ENCODE measurements at places on chromosomes 6 and 20.
A peak's percentile ranks its signal among the peaks of the same experiment; 100 is the strongest.

DNA sequence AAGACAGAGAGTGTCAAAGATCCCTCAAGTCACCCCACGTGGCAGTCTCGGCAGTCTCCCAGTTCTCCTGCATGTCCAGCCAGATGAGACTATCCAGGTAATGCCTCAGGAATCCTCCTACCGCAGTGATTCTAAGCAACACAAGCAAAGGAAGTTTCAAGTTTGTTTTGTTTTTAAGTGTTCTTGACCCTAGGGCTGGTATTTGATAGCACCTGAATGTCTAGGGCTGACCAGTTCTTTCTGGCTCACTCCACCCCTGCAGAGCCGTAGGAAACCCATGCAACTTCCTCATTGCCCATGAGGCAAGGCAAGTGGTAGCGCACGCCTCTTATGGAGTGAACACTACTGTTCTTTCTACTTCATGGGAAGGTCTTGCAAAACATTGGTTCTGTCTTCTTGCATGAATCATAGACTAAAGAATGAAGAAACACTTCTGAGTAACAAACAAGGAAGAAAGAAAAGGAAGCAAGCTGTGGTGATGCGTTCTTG, 24.8 kb upstream of the FOXQ1 start:
- no peak for DNase-seq

DNA sequence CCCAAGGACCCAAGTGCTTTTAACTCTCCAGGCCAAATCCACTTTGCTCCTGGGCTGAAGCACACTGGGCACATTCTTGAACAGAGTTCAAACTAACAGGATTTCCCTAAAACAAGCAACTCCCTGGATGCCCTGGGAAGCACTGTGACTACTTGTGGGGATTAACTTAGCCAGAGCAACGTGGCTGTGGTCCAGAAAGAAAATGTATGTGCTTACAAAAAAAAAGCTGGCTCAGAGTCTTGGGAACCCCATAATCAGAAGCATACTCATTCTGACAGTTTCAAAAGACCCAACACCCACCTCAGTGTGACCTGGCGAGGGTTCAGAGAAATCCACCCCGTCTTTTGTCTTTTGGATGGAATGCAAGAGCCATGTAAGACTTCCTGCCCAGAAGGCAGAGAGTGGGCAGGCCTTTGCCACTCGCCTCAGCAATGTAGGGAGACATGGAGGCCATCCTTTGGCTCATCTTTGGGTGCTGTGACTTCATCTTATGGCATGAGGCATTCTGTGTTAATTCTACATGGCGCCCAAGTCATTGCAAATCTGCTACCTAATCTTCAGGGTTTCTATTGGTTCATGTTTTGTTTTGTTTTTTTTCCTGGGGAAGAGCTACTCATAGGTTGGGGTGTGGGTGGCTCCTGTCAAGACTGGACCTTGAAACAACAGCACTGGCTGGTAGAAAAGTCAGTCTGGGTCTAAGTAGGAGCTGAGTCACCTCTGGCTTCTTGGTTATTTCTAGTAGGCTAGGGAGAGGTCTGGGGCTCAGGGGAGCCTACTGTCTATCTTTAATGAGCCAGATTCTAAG, 248.6 kb upstream of the SUPT3H start:
- peak; percentile 6 for DNase-seq

DNA sequence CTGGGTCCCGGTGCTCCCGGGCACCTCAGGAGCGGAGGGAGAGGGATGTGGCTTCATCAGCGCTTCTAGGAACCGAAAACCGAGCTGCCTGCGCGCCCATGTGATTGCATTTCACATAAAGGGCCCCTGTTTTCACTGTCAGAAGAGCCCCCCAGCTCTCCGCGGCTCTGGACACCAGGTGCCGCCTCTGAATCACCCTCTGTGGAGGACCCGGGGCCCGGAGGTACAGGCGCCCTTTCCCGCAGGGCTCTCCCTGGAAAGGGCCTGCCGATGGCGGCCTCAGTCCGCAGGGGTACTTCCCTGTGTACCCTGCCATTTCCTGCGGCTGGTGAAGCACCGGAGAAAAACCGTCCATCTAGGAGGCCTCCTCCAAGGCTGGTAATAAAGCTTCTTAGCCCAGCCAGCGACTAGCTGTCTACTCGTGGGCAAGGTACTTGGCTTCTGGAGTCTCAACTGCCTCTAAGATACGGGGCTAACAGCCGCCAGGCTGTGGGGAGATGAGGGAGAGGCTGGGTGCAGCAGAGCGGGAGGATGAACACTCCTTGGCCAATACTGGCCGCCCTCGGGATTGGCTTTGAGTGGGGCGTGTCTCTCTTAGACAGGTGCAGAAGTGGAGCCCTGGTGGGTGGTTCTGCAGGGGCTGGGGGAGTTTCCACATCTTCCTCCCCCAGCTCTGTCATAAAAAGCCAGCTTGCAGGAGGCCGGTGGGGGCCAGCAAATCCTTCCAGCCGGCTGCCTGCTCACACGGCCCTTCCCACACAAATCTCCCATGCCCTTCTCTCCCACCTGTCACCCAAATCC, 1.6 kb downstream of the PPP1R16B start:
- peak; percentile 42 for DNase-seq

- DNase-seq, result no peak
Measured at GRCh38 chr6:3426927-3427686, 29.7 kb downstream of the SLC22A23 start.

DNA sequence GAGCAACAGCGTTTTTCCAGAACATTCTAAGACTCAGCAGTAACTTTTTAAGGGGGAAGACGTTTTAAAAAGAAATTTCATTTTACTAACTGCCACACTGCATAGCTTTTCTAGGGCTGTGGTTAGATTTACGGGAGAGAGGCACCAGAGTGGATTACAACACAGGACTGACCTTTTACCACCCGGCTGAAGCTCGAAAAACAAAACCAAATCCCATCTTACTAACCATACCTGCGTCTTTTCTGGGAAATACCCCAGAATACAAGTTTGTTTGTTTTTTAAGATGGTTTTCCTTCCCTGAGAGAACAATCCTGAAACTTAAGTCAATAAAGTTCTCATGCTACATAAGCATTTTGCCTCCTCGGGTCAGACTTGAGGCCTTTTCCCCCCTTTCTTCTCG, 209.3 kb upstream of the SOX4 start:
- no peak for DNase-seq

DNA sequence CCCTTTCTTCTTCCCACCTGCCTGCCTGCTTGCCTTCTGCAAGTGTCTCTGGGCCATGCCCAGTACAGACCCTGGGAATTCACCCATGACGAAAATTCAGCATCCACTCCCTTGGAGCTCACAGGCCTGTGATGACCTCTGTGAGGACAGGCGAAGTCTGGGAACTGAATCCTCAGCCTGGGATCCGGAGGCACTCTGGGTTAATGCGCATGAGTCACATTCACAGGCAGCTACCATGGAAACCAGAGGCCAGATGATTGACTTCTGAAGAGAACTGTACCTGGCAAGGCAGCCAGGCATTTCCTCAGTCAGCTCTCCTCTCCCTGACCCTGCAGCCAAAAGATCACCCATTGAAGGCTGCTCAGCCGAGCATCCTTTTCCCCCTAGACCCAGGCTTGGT, 41.0 kb downstream of the SLC9A8 start:
- no peak for DNase-seq

GRCh38 chr6:1603708-1604107, 6.0 kb upstream of the FOXC1 start:
- DNase-seq, result no peak

DNA sequence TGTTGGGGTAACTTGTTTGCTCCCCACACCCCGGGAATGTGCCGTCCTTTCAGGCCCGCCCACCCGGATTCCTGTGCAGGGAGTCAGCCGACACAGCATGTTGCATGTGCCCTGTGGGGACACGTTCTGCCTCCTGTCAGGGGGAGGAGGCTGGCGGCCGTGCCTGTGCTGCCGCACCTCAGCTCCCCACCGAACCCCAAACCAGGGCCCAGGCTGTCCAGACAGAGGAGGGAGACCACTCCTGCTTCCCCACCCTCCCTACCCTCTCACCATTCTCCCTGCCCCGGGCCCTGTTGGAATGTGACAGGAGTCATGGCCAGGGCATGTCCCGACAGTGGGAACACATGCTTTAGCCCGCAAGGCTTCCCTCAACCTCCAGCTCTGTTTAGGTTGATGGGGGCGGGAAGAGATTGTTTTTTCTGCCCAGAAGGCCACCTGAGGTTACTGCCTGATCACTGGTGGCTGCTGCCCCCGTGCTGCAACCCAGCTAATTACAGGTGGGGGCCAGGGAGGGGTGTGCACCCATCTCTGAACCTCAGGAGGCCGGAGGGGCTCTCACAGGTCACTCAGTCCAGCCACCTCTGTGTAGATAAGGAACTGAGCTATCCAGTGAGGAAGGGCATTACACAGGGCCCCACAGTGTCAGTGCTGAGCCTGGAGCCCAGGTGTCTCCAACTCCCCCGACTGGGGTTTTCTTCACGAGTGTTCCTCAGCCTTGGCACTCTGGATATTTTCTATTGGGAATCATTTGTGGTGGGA, 13.6 kb downstream of the LRRC73 start:
- DNase-seq, result no peak

GRCh38 chr6:132929141-132929540, 114.8 kb downstream of the RPS12 start:
- no peak for DNase-seq

DNA sequence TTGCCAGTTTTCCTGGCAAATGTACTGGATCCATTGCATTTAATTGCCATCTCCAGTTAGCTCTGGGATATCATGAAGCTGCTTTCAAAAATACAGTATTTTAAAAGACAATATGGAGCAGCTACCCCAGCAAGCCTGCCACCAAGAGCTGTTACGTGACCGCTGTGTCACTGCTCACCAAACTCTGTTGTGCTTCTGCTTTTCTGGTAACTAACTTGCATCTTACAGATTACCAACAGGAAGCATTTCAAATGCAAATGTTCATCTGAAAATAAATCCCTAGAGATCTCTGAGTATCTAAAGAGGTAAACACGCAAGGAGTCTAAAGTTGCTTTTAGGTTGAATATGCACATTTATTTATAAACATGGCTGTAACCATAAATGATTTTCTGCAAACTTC, 1008.3 kb downstream of the KIF16B start:
- DNase-seq, result no peak

GRCh38 chr20:48912065-48912464, 9.4 kb upstream of the ARFGEF2 start:
- no peak for DNase-seq

- DNase-seq, result no peak
Measured at GRCh38 chr20:48891235-48892048, 30.1 kb upstream of the ARFGEF2 start.

DNA sequence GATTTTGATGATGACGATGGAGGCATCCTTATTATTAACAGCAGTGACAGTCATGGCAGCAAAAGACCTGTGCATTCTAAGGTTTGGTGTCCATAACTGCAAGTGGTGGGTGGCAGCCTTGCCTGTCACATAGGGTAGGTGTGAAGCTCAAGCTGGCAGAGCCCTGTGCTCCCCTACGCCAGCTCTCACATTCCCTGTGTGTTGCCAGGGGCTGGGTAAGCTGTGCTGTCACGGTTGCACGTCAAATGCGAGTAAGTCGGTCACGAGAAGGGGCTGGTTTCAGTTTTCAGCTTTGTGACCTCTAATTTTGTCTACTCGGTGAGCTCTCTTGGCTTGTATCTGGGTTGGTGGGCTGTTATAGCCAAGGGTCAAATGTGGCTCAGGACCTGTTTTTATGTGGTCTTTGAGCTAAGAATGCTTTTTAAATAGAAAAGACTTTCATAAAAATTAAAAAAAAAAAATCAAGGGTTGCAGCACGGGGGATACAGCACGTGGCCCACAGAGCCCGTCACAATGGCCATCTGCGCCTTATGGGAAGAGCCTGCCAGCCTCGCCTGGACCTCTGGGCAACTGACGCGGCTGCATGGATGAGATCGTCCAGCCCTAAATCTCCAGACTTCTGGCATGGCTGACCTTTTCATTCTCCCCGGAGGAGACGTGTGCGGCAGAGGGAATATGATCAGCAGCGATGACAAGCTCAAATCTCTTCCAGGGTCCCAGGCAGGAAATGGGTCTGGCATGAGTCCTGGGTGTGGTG, 148.5 kb downstream of the PHACTR3 start:
- no peak for DNase-seq

DNA sequence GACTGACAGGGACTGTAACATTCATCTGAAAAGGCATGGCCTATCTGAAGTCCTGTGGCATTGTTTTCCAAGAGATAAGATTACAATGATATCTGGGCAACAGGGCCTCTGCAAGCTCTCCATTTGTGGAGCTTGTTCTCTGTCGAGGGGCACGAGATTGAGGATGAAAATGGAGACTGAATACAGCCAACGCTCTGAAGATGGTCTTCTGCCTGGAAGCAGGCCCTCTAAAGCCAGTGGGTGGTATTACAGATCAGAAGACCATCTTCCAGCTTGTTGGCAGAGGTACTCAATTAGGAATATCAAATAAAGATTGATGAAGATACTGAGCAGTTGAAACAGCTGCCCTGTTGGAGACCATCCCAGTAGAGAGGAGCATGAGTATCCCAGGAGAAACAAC, 288.2 kb downstream of the CENPW start:
- no peak for DNase-seq

DNA sequence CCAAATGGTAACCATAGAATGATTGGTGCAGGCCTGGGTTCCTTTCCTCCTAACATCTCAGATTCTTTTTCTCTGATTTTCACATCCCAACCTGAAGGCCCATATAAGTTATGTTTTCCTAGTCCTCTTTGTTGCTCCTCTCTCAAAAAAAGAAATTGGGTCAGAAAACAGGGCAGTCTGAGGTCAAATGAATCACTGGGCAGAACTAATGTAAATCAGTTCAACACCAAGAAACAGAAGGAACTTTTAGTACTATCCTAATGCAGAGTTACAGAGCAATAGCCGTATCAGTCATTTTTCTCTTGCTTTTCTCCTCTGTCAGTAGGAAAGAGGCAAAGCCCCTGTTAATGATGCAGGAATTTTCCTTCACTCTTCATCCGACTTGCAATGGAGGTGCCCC, 11.0 kb upstream of the TPD52L1 start:
- DNase-seq, result no peak

- no peak for DNase-seq
Measured at GRCh38 chr20:13102694-13103093, 93.9 kb downstream of the SPTLC3 start.

- DNase-seq, result no peak
Measured at GRCh38 chr6:45756606-45757005, 259.1 kb downstream of the CLIC5 start.

GRCh38 chr20:43006651-43007375, 182.9 kb downstream of the PTPRT start:
- DNase-seq, result no peak

DNA sequence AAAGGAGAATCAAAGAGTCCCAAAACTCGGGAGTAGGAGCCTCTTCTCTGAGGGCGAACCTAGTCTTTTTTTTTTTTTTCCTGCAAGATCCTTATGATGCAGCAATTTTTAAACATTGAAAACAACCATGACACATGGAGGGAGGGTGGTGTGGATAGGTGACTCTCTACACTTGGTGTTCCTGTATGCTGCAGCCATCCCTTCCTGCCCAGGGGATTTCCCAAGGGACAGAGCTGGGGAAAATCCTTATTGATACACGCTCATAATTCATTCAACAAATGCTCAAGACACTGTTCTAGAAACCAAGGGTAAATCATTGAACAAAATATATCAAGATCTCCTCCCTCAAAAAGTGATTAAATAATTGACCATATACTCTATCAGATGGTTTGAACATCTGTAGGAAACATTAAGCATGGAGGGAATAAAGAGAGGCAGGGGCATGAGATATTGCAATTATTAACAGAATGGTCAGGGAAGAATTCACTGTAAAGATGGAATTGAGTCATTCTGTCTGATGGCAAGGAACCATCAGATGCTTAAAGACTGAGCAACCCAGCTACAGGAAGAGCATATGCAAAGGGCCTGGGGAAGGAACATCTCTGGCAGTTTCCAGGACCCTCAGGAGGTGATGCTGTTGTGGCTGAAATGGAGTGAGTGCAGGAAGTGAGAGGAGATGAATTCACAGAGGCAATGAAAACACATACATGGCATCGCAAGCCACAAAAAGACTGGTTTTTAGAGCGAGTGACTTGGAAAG, 13.4 kb upstream of the BTN3A3 start:
- no peak for DNase-seq
